ENCODE measurements at places on chromosomes 6 and 20. TPM values are rescaled to one million over a fixed set of nuclear protein-coding genes. Genes with fewer than 3 reads are reported as not detected.

DNA sequence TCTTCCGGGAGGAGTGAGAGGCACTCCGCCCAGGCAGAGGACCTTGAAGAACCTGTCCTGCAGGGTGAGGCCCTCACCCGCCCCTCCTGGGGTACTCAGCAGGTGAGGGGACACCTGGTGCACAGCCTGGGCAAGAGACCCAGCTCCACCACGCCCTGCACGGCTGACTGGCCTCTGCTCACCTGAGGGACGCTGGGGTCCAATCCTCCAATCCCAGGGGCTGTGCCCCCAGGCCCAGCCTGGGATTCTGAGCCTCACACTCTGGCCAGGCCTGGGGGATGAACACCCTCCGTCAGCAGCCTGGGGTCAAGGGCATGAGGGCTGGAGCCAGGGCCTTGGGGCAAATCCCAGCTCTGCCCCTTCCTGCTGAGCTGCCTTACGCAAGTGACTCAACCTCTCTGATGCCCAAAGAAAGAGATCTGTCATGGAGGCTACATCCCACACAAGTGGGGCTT lies 149.9 kb upstream of the PTPN1 start:
- DNase-seq: no peak

DNA sequence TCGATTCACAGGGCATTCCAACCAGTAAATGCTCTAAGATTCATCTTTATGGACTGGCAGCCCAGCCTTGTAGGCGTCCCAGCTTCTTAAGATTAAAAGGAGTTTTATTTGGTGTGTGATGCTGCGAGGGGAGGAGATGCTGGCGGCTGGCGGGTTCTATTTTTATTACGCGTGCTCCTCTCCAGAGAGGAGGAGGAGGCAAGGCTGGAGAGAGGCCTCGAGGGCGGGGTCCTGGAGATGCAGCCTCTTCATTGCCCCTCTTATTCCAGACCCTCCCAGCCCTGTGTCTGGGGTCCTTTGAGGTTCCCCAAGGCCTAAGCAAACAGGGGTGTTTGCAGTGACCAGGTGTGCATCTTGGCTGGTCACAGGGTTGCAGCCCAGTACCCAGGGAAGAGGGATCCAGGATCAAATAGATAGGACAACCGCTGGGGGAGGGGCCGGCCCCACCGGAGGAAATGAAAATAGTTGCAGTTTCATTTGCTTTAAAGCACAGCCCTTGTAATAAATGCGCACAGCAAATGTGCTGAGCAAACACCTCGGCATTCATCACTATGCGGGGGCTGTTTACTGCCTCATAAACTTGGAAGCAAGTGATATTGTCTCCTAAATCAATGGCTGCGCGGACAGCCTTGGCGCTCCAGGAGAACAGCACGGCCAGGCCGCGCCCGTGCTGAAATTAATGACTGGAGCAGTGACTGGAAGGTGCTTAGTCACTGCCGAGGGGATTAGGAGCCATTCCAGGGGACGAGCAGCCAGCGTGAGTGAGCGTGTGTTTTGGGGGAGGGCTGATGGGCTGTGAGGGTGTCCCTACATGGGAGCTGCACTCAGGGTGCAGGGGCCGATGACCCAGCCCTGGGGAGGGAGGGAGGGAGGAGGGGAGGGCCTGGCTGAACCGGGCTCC lies 83.0 kb downstream of the TMEM242 start:
- peak; percentile 22 for DNase-seq

Gene PTK7
- 1.3 TPM for total RNA-seq

- DNase-seq: no peak
Observed at GRCh38 chr6:122476131-122476530, 4.5 kb upstream of the SERINC1 start.

DNA sequence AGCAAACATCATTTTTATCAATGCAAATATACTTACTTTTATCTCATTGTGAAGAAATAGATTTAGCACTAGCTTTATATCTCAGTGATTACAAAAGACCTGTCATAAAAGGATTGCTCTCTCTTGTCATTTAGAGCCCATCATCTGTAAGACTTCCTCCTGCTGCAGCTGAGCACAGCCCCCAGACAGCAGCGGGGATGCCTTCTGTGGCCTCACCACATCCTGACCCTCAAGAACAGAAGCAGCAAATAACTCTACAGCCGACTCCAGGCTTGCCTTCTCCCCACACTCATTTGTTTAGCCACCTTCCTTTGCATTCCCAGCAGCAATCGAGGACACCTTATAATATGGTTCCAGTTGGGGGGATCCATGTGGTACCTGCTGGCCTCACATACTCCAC lies 127.0 kb upstream of the EDN1 start:
- peak; percentile 54 for DNase-seq

Gene NRN1
- 1.3 TPM for total RNA-seq
